ENCODE measurements at places on chromosomes 6 and 20.
A peak's percentile ranks its signal among the peaks of the same experiment; 100 is the strongest.

DNA sequence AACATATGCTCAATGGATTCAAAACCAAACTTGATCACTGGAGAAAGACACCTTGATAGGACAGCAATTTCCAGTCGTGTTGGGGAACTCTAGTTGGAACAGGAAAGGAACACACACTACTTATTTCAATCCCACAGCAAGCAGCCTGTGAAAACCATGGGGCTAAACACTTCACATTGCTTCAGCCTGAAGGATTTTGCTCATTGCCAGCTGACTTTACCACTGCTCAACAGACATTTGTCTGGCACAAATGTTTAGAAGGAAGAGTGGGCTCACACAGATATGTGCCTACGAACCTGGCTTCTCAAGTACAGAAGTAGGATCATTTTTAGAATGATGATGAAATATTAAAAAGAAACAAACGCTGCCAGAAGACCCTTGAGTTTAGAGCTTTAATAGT lies 598.1 kb downstream of the PHF3 start:
- no peak for DNase-seq

DNA sequence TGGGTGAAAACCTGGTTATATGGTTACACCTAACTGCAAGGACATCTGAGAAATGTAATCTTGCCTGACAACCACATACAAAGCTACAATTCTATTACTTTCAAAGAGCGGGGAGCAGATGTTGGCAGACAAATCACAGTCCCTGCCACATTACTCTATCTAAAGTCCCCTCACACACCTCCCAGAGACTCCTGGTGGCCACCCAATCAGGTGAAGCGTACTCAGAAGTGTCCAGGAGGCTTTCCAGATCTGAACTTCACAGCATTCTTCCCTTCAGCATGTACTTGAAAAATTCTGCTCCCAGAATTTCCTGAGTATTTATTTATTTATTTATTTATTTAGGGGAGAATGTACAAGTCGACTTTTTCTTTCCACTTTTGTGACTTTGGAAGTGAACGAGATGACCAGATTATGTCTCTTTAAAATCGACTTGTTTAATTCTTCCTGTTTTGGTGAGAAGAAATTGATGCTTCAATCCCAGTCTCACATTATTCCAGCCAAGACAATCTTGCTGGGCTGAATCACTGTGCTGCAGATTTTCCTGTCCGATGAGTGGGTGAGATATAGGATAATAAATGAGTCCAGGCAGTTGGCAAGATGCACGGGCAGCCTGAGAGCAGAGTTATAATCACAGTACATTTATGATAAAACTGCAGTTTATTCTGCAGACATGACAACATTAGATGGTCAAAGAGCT lies 46.9 kb upstream of the POPDC3 start:
- no peak for DNase-seq

GRCh38 chr6:110101885-110102284 lies 77.6 kb downstream of the WASF1 start:
- no peak for DNase-seq

GRCh38 chr6:23964865-23965264 lies 161.2 kb upstream of the NRSN1 start:
- DNase-seq: no peak

DNA sequence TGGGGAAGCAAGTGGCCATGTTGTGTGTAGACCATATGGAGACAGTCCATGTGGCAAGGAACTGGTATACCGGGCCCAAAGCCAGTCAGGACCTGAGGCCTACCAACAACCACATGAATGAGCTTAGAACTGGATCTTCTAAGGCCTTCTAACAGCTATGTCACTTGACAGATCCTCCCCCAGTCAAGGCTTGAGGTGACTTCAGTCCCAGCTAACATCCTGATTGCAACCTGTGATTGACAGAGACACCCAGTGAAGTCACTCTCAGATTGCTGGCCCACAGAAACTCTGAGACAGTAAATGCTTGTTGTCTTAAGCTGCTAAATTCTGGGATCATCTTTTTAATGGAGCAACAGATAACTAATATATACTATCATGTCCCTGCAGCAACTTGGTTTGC lies 32.9 kb downstream of the AHI1 start:
- DNase-seq: no peak

- DNase-seq: no peak
Observed at GRCh38 chr6:80145921-80146320, 39.5 kb downstream of the BCKDHB start.

- no peak for DNase-seq
Observed at GRCh38 chr6:100593522-100593921, 128.8 kb upstream of the SIM1 start.

DNA sequence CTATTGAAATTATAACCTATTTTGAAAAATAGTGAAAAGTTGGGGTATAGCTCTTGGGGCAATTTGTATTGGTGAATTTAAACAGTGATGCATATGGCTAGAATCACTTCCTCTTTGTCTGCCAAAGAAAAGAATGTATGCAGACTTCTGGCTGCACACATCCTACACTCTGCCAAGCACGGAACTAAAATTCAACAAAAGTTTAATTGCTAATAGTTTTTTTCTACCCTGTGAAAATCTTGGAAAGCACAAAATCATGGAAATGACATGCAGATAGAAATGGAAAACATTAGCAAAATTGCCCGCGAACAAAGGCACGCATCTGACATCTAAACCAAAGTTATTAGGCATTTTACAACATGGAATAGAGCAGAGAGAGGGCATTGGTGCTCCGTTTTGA lies 106.4 kb upstream of the PDE10A start:
- no peak for DNase-seq

GRCh38 chr20:8228315-8228714 lies 96.2 kb downstream of the PLCB1 start:
- DNase-seq: no peak

DNA sequence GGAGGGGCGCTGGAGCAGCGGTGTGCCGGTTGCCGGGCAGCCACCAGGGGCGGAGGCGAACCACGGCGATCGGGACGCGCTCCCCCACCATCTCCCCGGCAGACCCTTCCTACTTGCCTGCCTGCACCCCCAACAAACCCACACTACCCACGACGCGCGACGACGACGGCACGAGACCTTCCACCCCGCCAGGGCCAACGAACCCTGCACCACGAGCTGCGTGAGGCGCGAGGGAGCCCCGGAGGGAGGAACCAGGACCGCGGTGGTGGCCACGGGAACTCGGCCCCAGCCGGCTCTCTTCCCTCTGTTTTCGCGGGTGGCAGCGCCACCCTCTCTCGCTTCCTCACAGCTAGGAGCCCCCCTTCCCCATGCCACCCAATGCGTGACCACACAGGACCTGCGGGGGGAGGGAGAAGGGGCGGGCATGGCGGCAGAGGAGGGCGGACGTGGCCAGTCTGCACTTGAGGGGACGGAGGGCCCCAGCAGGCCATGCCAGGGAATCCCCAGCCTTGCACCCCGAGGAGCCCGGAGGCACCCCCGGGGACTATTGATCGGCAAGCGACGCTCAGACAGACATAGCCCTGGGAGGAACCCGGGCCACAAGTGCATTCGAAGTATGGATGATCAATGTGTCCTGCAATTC lies 1516.4 kb upstream of the DEFB115 start:
- DNase-seq: no peak

- peak; percentile 97 for DNase-seq
Observed at GRCh38 chr6:157198425-157199279, 124.7 kb downstream of the TMEM242 start.

GRCh38 chr6:95133578-95133977 lies 443.8 kb upstream of the MANEA start:
- no peak for DNase-seq

DNA sequence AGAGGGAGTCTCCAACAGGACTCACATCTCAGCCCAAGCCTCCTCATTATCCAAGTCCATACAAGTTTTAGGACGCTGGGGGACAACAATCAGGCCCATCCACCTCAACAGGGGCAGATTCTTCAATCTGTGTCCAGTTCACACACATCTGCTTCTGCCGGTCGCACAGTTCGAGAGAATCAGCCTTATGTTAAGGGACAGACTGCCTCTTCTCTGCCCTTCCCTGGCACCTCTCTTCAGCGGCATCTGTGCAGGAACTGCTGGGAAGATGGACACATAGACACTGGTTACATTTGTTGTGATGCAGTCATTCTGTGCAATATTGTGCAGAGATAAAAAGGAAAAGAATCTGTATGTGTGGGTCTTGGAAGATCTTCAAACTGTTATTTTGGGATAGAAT lies 21.0 kb downstream of the ULBP1 start:
- no peak for DNase-seq

DNA sequence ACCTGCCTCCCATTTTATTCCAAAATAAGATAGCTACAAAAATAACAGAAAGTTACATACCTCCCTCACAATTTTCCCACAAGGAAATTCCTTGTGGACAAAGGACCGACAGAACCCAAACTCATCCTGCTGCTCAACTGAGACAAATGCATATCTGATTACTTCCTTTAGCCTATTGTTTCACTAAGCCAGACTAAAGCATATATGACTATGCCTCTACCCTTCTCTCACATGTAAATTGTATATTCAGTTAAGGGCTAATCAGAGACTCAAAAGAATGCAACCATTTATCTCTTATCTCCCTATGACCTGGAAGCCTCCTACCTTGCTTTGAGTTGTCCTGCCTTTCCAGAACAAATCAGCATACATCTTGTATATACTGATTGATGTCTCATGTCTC lies 72.1 kb downstream of the MANEA start:
- DNase-seq: no peak

GRCh38 chr6:119084784-119085183 lies 6.3 kb upstream of the FAM184A start:
- no peak for DNase-seq

- no peak for DNase-seq
Observed at GRCh38 chr6:37085198-37085597, 79.7 kb downstream of the FGD2 start.

DNA sequence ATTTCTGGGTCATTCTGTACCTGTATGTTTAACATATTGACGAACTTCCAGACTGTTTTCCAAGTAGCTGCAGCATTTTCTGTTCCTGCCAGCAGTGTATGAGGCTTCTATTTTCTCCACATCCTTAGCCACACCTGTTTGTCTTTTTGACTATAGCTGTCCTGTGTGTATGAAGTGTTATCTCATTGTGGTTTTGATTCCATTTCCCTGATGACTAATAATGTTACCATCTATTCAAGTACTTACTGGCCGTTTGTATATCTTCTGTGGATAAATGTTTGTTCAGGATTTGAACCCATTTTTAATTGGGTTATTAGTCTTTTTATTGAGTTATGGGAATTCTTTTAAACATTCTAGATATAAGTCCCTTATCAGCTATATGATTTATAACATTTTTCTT lies 95.2 kb downstream of the JAG1 start:
- no peak for DNase-seq

- peak; percentile 95 for DNase-seq
Observed at GRCh38 chr6:31652925-31653724, 664 bp upstream of the BAG6 start.

DNA sequence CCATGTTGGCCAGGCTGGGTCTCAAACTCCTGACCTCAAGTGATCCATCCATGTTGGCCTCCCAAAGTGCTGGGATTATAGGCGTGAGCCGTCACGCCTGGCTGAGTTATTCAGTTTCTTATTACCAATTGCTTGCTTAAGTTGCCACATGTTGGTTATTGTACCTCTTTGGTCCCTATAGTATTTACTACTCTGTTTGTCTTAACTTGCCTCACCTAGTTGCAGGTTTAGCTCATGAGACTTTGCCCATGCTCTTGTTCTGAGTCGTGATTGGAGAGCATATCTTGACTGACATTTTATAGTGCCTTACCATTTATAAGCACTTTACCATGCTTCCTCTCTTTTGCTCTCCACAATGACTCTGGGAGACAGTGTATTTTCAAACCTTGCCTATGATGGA lies 134.2 kb upstream of the HDGFL1 start:
- no peak for DNase-seq

DNA sequence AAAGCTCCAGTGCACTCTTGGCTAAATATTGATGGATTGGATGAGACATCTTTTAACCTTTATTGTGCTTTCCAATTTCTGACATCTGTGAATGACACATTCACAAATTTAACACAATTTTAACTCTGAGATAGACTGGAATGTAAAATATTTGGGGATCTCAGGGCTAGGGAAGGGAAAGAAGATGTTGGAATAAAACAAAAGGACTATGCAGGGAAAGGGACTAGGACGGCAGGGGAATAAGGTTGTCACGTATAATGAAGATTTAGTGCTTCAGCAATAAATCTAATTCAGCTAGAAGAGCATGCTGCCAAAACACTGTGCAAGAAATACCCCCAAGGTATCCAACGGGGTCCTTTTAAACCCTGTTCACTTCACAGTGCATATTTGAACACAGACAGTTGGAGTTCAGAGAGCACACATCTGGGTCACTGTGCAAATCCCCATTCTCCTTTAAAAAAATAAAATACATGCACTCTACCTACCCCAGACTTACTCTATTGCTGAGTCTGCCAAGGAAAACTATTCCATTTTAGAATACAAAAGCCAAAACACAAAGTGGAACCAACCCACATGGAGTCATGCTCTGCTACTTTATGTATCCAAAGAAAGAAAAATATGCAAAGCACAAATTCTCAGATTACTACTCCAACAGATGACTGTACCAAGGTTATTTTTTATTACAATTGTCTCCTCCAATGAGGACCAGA lies 151.0 kb upstream of the RSPO3 start:
- DNase-seq: no peak

GRCh38 chr6:12962529-12962928 lies 246.0 kb downstream of the PHACTR1 start:
- DNase-seq: no peak

- DNase-seq: no peak
Observed at GRCh38 chr6:143539734-143540133, 28.2 kb upstream of the FUCA2 start.

DNA sequence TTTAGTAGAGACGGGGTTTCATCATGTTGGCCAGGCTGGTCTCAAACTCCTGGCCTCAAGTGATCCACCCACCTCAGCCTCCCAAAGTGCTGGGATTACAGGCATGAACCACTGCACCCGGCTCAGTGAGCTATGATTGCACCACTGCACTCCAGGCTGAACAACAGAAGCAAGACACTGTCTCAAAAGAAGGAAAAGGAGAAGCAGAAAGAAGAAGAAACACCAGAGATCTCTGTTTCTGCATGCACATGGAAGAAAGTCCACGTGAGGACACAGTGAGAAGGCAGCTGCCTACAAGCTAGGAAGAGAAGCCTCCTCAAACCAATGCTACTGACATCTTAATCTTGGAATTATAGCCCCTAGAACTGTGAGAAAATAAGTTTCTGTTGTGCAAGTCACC lies 16.0 kb downstream of the ECT2L start:
- no peak for DNase-seq

- DNase-seq: no peak
Observed at GRCh38 chr20:3572151-3572550, 91.0 kb downstream of the GFRA4 start.

- no peak for DNase-seq
Observed at GRCh38 chr6:52558266-52559000, 18.4 kb downstream of the TRAM2 start.

- no peak for DNase-seq
Observed at GRCh38 chr6:13480631-13481501, 6.5 kb downstream of the GFOD1 start.
